ENCODE measurements at places on chromosomes 7 and 10.
A peak's percentile ranks its signal among the peaks of the same experiment; 100 is the strongest.

DNA sequence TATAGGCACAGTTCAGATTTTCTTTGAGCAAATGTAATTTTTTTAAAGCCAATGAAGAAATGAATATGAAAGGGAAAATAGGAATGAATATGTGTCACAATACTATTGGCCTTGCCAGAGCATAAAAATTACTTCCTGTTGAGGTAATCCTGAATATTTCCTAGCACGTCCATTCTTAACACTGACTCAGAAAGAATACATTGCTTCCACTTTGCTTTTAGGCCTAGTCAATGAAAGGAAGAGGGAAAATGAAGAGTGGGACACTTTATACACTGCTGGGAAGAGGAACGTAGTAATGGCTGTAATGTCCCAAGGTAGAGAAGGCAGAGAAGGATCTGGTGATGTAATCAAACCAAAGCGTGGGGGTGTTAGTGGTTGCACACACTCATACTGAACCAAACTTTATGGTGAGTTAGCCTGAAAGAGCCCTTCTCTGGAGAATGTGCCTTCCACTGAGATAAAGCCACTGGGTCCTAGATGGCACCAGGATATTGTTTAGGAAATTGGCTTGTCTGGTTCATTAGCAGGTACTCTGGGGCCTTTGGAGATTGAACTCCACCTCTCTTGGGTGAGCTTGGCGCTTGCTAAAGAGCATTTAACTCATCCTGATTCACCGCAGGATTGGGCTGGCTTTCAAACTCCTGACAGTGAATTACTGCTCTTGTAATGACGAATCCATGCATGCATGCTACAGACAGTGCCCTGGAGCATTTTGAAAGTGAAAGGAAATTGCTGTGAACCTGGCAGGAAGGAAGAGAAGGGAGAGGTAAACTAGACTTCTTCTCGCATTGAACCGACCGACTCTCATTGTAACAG is 254.9 kb downstream of the KIAA1217 start:
- peak; percentile 87 for DNase-seq

- no peak for DNase-seq
Observed at GRCh38 chr7:47937065-47937687, 11.1 kb downstream of the PKD1L1 start.

DNA sequence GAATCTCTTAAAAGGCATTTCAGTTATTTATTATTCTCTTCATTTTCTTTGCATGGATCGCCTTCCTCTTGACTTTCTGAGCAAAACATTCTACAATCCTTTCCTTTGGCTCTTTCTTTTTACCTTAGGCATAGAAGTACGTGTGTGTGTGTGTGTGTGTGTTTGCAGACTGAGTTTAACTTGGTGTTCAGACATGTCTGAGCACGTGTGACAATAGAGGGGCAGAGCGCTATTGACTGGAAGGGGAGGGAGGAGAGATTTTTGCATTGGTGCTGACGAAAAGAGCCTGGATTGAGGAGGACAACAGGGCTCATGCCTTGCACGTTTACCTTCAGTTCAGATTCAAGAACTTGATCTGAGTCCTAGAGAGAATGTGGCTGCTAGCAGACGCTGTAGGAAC is 129.8 kb downstream of the SEC23IP start:
- no peak for DNase-seq

DNA sequence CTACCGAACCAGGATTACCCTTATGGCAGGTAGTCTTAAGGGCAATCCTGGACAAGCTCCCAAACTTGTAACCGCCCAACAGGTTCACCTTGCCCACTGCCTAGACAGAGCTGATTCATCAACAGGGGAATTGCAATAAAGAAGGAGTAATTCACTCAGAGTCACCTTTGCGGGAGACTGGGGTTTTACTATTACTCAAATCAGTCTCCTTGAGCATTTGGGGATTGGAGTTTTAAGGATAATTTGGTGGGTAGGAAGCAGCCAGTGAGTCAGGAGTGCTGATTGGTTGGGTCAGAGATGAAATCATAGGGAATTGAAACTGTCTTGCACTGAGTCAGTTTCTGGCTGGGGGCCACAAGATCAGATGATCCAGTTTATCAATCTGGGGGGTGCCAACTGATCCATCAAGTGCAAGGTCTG is 25.3 kb downstream of the HK1 start:
- no peak for DNase-seq

GRCh38 chr7:30688718-30689221 is 6.5 kb upstream of the CRHR2 start:
- DNase-seq = no peak

DNA sequence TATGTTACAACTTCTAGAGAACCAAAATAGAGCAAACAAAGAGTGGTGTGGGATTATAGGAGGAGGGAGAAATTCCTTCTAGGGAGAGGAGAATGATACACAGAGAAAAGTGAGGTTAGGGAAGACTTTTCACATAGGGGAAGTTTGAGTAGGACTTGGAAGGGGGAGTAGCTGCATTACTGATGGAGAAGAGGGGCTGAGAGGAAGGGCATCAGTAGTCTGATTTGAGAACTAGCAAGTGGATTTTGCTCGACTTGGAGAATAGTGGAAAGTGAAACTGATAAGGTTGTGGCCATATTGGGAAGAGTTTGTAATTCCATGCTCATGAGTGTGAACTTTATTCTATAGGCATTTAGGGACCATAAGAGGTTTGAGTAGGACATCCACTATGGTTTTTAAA is 6.1 kb downstream of the NRF1 start:
- no peak for DNase-seq
